Right kidney (tissue), 9 donors: ENCODE measurements at places on chromosomes 3 and 15.
A peak's percentile ranks its signal among the peaks of the same experiment; 100 is the strongest.

DNA sequence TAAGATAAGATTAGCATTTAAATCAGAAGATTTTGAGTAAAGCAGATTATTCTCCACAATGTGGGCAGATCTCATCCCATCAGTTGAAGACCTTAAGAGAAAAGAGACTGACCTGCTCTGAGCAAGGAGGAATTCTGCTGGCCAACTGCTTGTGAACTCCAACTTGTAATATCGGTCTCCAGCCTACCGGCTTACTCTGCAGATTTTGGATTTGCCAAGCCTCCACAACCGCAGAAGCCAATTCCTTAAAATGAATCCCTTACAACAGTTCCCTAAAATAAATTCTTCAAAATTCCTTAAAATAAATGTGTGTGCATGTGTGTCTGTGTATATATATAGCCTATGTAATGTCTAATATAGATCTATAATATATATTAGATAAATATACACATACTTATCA is 107.4 kb upstream of the KLF13 start:
- DNase-seq, result no peak

DNA sequence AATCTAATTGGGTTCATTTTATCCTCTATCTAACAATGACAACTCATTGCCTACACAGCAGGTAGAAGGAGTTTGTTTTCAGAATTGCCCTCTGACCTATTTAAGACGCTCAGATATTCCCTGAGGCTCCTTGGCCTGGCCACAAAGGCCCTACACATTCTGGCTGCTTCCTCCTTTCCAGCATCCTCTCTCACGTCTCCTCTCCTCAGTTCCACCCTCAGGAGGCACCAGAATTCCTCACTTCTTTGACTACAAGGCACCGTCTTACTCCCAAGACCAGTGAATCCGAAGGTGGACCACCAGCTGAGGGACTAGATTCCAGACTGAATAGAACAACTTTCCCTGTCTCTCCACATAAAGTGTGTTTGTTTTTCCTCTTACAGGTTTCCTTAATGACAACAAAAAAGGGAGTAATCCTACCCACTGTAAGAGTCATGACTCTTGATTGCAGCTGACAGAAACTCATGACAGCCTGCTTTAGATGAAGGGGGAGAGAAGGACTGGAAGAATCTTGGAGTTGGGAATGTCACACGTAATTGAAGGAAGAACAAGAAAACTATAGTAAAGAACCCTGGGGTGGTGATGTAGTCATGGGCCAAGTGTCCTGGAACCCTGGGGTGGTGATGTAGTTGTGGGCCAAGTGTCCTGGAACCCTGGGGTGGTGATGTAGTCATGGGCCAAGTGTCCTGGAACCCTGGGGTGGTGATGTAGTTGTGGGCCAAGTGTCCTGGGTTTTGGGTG is 22.0 kb upstream of the MUC20 start:
- DNase-seq, result no peak

DNA sequence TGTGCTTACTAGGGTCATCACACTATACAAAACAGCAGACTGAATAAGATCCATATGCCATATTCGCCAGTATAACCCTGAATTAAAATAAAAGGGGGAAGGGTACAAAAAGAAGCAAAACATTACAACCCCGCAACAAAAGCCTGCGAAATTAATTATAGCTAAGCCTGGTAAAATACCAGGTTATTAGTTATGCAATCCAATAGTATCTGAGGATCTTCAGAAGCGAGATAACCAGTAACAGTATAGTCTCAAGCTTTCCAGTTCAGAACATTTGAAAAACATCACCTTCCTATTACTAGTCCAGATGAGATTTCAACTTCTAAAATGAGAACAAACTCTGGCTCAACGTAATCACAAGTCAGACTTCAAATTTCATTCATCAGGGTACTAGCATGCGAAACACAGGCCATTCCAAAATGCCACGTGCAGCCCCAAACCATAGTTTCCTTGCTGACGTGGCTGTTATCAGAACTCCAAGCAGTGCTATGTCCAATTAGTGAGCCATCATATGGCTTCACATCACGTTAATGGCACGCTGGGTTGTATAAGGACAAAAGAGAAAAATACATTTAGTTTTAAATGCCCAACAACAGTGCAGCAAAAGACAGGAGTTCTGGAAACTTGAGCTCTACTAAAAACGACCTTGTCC is 1.1 kb downstream of the SSR3 start:
- DNase-seq, result no peak

DNA sequence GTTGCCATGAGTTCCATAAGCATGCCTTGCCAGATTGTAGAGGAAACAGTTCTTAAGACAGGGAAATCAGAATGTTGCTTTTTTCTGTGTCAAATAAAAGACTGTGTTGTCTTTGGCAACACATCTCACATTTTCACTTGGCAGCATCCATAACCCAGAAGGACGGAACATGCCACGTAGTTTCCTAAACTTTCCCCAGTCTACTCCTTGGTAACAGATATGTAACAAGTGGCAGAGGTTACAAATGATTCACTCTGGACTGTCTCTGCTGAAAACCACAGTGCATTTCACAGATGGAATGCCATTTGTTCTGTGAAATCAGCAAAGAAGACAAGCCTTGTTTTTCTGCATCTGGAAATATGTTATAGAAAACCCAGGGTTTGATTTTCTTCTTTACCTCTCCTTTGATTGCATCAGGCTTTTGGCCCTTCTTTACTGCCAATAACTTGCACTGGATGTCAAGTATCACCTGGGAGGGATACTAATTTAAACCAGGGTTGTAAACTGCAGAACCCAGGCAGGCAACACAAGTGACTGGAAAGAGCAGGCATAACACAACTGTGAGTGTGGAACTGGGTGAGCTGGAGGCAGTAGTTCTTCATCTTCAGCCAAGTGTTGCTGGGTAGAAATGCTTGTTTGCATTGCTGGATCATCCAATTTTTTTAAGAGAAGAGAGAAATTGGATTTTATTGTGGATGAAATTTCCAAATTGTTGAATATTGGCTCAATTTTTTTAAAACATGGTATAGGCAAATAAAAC is 124.4 kb upstream of the FOXB1 start:
- DNase-seq, result no peak

- no peak for DNase-seq
Observed at GRCh38 chr3:102301155-102301880, 133.5 kb upstream of the ZPLD1 start.

DNA sequence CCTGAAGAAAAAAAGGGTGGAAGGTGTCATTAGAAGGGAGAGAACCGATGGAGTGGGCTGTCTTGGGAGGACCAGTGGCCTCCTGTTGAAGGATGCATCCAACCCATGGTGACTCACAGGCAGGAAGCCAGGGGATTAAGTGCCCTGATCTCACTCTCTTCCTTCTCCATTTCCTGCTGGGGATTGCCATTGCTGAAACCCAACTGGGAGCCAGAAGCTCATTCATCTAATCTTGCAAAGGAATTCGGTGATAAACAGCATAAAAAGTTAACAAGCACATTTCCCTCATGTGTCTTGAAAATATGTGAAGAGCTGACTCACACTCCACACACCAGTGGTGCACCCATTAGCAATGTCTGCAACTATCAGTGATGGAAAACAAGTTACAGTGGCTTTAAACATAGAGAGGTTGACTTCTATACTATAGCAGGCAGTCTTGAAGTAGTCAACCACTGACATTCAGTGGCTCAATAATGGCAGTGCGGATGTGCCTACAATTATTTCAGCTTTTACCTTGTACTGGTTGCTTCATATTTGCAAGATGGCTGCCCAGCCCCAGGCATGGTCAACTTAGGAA is 12.8 kb upstream of the CSRNP1 start:
- DNase-seq, result peak; percentile 0

DNA sequence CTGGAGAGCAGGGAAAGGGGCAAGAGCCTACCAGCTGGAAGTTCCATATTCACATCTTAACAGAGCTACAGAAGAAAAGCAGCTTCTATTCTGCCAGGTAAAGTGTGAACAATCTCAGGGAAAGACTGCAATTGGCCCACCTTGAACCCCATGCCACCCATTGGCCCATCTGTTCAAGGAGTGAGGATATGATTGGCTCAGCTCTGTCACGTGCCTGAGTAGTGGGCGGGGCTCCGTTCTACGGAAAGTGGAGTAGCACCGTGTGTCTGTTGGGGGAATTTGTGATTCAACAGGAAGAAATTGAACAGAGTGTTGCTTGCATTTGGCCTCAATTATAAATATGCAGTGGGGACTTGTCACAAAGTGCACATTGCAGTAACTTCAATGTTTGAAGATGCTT is 81.8 kb downstream of the MINAR1 start:
- DNase-seq, result no peak

DNA sequence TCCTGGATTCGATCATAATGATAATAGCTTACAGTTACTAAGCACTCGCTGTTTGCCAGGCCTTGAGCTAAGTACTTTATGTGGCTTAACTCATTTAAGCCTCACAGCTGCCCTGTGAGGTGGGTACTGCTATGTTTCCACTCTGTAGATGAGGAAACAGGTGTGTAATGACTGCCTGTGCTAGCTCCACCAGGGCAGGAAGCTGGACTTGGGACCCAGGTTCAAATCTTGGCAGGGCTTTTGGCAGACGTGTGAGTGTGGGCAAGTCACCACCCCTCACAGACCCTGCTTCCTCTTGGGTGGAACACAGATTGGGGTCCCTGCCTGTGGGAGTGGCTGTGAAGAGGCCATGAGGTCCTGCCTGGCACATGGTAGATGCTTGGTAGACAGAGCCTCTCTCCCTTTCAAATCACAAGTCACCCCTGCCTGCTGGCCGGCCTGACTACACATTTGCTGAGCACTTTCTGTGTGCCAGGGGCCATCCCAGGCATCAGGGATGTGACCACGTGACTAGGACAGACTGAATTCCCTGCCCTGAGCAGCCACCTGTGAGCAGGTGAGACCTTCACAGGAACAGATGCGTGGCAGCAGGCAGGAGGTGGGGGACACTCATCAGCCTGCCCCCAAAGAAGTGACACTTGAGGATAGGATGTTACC is 3.7 kb downstream of the EFCC1 start:
- no peak for DNase-seq

DNA sequence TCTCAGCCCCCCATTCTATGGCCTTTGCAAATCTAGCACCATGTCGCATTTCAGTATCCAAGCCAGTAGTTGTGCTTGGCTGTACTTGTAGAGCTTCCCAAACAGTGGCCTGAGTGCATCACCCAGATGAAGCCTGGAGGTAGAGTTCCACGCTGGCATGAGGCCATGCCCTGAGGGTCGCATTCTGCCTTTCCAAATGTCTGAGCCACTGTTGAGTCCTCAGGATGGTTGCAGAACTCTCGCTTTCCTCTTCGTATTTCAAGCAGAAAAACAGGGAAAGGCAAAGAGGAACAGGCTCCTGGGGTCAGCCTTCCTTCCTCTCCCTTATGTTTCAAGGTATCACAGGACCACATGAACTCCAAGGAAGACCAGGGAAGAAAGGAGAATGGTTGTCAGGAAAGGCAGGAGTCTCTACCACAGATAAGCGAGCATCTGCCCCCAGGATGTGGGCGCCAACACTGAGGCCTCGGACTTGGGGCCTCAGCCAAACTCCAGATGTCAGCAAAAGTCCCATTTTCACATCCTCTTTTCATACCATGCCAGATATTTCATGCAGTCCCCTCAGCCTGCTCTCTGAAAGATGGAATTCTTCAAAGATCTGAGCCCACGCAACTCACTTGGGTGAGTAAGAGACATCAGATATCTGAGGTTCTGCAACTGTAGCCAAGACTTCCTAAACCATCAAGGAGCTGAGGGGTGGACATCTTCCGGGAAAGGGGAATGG is 19.4 kb upstream of the PRR20G start:
- no peak for DNase-seq

DNA sequence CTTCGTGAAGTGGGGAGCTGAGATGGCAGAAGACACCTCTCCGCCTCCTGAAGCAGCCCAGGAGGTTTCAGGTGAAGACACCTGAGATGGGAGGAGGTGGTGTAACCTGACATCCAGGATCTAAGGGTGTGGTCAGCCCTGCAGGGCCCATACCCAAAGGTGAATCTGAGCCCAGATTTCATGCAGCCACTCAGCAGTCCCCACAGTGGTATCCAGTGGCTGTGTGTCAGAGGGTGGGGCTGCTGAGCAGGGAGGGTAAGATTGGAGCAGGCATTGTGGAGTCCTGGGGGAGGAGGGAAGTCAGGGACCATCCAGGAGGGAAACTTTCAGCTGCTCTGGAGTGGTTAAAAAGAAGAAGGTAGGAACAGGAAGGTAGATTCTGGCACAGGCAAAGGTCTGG is 46.0 kb upstream of the SMAD6 start:
- no peak for DNase-seq

DNA sequence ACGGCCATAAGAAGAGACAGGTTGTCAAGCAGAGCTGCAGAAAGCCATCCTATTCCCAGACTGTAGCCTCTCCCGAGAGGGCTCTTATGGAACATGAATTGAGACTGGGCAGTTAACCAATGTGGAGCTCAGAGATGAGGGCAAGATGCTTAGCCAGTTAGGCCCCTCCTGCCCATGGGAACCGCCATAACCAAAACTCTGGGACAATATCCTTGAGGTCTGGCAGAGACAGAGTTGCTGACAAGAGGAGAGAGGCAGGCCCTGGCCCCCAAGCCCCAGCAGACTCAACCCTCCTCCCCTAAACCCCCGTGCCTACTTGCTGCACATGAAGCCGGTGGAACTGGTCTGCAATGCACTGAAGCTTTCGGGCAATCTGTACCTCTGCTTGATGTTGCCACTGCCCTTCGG is 4.8 kb downstream of the BMF start:
- no peak for DNase-seq

GRCh38 chr3:171678971-171679492 is 131.3 kb downstream of the PLD1 start:
- DNase-seq, result no peak

- DNase-seq, result no peak
Observed at GRCh38 chr3:181755959-181756358, 44.2 kb downstream of the SOX2 start.

DNA sequence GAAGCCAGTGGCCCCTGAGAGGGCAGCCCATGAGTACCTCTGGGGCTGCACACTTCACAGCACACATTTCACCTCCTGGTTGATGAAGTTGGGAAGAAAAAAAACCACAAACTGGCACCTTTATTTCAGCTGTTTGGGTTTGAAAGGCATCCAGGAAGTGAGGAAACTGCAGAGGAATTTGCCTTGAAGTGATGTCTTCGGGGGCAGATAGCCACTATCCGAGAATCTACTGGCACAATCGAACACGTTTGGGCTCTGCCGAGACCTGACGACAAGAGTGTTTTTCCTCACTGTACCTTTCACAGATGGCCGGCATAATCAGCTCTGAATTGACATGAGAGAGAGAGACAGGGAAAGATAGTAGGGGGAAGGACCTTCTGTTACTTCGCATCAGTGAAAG is 59.7 kb downstream of the LRIG1 start:
- no peak for DNase-seq

DNA sequence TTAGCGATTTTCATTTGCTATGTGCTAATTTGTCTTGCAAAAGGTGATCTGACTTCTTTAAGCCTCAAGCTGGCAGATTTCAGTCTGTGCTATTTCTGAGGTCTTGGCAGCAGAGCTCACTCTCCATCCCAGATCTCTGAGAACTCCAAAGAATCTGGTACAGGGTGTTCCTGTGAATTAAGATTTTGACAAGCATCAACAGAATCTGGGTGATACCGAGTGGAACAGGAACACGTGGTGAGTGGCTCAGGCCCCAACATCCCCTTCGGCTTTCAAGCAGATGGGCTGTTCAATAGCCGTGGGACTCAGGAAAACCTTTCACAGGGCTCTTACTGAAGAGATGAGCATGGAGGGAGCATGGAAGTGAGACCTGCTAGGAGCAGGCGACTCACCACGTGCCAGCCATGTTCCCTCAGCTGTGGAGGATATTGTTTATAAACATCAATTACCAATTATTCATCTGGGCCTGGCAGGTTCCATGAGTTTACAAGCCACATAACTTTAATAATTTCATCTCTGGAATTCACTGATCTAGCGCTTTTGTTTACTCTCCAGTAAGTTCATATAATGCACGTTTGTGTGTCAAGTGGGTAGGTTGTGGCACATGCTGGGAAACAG is 103.4 kb upstream of the SELENOK start:
- DNase-seq, result no peak

- no peak for DNase-seq
Observed at GRCh38 chr15:40787991-40788390, 18.2 kb downstream of the C15orf62 start.
